ENCODE measurements at places on chromosomes 16 and 17.

- DNase-seq = no peak
These were observed 18.3 kb downstream of the UNC13D start for GRCh38 chr17:75825748-75826370.

- DNase-seq = no peak
These were observed 29.3 kb downstream of the TK2 start for GRCh38 chr16:66520406-66521170.

DNA sequence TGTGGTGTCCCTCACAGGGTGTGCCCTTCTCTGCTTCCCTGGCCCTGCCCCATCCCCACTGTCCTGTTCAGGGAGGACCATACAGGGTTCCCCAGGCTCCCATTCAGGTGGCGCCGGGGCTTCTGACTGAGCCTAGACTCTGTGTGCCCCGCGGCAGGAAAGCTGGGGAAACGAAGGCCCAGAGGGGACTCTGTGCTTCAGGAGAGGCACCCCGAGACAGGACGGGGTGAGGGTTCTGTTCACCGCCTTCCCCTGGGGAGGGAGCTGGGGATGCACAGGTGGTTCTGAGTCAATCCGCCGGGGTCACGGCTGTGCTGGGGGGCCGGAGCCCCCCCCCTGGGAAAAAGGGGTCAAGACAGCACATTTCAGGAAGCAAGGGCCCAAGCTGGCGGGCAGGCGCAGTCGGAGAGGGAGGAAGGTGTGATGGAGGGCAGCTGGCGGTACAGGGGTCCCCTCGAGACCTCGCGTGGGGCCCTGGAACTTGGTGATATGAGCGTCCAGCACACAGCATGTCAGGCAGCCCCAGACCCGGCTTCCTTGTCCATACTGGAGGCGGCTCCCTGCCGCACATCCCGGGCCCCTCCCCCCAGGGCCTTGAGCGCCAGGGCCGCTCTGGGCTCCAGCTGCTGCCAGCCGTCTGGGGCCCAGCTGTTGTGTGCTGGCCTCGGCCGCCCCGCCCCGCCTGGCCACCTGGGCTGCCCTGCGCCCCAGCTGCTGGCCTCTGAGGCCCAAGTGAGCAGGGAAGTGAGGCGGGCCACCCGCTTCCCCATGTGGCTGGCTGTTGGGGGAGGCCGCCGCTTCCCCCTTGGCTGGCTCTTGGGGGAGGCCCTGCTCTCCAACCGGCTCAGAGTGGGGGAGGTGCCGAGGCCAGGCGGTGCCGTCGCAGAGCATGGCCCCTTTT, 5.6 kb upstream of the NOTUM start:
- DNase-seq = no peak

DNA sequence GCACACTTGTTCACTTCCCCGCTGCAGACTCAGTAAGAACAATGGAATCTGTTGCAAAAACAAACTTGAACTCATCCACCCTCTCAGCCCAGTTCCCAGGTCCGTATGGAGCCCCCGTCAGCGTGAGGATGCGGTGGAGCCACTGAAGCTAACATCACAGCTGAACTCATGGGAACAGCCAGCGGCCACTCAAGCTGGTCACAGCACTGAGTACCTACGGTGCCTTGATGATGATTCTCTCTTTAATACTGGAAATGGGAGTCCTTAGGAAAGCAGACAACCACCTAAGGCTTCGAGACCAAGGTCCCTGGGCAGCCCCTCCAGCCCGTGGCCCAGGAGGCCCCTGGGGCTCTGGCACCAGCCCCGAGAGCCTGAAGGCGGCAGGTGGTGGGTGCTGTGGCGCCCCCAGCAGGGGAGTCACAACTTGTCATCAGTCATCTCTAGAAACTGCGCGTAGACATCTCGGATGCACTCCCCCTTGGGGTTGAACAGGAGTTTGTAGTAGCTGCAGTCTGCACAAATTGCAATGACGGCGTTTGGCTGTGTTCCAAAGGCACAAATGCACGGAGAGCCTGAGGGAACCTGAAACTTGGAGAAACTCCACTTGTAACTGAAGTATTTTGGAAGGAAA, 31.0 kb upstream of the RHOT1 start:
- DNase-seq = no peak

GRCh38 chr16:79047337-79047736, 553.2 kb downstream of the MAF start:
- DNase-seq = no peak

GRCh38 chr16:77928096-77928495, 94.3 kb upstream of the CLEC3A start:
- no peak for DNase-seq

DNA sequence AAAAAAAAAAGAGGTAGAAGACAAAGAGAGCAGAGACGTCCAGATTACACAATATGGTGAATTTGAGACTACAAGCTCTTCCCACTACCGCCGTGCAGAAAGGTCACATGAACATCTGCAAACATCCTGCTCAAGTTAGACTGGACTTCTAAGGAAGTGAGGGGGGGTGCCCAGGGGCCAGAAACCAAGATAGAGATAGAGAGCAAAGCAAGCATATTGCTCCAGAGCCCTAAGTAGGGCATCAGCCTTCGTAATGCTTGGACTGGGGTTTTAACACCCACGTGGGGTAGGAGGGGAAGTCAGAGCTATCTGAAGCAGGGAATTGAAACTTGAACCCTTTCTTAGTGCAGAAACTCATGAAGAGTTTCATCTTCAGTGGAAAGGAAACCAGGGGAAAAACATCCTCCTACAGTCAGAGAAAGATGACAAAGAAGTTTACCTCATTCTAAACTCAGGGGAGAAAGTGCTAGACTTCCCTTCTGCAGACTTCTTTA, 8.7 kb downstream of the CLEC19A start:
- no peak for DNase-seq

- no peak for DNase-seq
These were observed 41.1 kb downstream of the TSC2 start for GRCh38 chr16:2088759-2089358.

- no peak for DNase-seq
These were observed 46.2 kb downstream of the GNAO1 start for GRCh38 chr16:56237451-56237930.

DNA sequence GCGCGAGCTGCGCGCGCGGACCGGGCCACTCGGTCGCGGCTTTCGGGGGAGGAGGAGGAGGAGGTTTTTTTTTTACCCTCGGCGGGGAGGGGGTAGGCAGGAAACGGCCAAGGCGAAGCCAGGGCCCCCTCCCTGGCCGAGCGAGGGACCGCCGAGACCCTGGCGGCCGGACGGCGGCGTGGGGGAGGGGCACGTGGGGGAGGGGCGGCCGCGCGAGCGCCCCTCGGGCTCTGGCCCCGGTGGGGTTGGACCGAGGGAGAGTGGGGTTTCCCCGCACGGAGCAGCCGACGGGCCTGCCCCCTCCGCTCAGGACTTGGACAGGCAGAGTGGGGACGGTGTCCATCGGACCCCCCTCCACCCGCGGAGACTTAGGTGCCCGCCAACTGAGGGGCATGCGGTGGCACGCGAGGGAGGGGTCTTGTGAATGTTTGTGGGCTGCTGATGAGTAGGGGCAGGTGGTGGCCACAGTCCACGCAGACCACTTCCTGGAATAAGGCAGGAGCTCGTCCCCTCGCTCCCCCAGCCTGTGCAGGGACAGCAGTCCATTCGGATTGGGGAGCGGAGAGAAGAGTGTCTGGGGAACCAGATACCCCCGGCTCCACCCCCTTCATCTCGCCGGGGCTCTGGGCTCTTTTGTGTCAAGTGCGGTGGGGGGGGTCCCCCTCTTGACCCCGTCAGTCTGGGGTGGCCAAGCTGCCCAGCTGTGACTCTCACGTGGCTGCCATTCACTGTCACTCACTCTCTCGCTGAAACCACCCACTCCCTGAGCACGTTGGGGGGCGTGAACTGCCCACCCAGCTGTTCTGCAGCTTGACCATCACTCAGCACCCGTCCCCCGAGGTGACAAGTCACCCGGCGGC, 3.0 kb upstream of the CHD3 start:
- no peak for DNase-seq

GRCh38 chr17:78252111-78252634, 20.7 kb downstream of the TMEM235 start:
- no peak for DNase-seq

DNA sequence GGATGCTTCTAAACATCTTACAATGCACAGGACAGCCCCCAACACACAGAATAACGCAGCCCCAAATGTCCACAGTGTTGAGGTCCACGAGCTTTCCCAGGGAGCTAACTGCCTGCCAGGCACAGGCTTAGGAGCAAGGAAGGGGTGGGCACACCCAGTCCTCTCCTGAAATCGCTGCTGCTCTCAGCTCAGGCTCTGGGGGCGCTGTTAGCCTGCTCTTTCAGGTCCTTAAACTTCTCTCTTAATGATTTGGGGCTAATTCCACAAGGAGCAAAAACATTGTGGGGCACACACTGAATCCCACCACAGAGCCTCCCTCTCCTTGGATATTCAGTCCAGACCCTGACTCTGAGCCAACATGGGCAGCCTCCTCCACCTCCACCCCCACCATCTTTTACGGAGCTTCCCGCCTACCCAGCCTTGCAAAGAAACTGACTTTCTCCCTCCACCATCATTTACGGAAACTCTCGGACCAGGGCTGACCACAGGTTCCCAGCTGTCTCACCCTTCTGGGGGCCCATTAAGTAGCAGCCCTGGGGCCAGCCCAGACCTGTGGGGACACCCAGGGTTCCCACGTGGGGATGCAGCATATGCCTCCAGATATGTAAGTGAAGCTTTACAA, 1.1 kb downstream of the CD300H start:
- no peak for DNase-seq

GRCh38 chr16:3864562-3864961, 16.0 kb downstream of the CREBBP start:
- no peak for DNase-seq

- no peak for DNase-seq
These were observed 2.0 kb downstream of the RGS11 start for GRCh38 chr16:273547-274421.

DNA sequence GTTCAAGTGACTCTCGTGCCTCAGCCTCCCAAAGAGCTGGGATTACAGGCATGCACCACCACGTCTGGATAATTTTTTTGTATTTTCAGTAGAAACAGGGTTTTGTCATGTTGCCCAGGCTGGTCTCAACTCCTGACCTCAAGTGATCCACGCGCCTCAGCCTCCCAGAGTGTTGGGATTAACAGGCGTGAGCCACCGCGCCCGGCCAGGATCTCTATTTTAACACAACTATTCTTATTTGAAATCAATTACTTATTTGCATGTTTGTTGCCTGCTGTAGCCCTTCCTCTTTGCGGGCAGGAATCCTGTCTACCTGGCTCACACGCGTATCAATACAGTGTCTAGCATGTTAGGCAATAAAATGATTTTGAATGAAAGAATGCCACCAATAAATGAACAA, 818 bp upstream of the CNEP1R1 start:
- DNase-seq = no peak

GRCh38 chr17:75645501-75645888, 12.3 kb downstream of the SMIM5 start:
- DNase-seq = no peak

- no peak for DNase-seq
These were observed 16.6 kb downstream of the MAP3K14 start for GRCh38 chr17:45300060-45300751.

DNA sequence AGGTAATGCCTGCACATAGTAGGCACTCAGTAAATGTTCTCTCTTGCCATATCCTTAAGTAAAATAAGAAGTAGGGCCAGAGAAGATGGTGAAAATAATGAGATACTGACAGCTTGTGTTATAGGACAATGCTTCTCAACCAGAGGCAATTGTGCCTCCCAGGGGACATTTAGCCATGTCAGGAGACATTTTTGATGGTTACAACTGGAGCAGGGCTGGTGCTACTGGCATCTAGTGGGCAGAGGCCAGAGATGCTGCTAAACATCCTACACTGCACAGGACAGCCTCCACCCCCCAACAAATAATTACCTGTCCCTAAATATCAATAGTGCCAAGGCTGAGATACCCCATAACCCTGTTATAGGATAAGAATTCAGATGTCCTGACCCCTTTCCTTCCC, 1.7 kb downstream of the RAD51D start:
- no peak for DNase-seq

DNA sequence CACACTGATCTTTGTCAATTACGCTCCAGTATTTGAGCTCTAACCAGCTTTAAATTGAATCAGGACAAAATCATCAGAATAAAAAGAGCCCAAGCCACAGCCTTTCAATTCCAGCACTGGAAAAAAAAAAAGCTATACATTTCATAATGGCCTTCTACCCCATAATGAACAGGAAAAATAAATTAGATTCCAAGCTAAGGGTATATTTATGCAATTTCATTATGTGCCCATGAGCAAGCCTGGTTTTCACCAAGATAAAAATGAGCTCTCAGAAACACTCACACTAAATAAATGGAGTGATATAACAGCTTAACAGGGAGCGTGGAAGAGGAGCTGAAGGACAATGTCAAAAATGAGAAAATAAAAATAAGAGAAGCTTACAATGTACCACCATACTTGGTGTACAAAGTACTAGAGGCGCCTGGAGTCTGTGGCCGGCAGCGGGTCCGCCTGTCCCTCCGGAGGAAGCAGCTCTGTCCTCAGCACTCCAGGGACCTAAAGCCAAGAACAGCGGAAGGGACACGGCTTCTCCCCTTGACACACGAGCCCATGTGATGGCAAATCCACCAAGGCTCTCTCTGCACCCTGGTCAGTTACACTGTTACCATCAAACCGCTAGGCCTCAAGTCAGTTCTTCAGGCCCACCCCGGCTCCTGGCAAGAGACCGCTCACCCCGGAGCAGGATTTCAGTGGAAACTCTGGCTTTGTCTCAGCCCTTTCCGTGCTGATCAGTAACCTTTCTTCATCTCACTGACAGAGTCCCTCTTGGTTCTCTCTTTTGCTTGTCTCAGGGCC, 69.6 kb downstream of the RBFOX3 start:
- DNase-seq = no peak

GRCh38 chr17:19897903-19898302, 30.2 kb upstream of the ULK2 start:
- DNase-seq = no peak

DNA sequence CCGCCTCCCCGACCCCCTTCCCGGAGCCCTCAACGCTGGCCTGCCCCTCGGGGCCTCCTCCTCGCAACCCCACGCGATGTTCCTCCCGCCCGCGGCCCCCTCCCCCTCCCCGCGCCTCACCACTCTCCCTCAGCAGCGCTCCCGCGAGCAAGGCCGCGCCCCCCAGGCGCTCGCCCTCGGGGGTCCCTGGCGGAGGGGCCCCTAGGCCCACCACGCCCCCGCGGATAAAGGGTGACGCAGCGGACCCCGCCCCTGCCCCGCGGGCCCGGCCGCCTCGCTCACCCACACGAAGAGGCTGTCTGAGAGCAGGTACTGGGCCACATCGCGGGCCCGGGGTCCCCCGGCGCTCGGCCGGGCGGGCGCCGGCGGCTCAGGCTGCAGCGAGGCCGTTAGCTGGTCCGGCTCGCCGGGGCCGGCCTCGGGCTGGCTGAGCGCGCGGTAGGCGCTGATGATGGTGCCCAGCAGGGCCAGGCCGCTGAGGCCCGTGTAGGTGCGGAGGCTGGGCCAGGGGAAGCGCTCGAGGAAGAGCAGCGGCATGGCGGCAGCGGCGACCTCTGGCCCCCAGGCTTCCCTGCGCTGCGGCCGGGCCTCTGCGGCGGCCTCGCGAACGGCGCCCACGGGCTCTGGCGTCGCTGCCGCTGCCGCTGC, 430 bp downstream of the AMFR start:
- DNase-seq = no peak

DNA sequence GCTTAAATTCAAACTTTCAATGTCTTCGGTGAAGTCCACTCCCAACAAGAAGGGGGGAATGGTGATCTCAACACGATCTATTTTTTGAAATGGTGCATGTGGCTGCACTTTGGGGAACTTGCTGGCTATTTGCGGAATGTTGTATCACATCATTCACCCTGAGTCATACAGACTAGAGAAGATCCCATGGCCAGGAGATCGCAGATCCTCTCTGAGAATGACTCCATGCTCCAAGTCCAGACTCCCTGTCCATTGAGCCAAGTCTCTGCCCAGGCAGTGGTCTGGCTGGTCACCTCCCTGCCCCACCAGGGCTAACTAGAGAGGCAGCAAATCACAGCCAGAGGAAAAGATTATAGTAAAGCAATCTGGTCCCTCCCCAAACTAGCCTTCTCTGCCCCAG, 120.6 kb downstream of the XYLT1 start:
- no peak for DNase-seq

Data from activated naive CD8-positive, alpha-beta T cell treated with anti-CD3 and anti-CD28 coated beads, Interleukin-2, amount 50 U/mL, for 16 hours (primary cell).